ENCODE measurements at places on chromosomes 3 and 15.

DNA sequence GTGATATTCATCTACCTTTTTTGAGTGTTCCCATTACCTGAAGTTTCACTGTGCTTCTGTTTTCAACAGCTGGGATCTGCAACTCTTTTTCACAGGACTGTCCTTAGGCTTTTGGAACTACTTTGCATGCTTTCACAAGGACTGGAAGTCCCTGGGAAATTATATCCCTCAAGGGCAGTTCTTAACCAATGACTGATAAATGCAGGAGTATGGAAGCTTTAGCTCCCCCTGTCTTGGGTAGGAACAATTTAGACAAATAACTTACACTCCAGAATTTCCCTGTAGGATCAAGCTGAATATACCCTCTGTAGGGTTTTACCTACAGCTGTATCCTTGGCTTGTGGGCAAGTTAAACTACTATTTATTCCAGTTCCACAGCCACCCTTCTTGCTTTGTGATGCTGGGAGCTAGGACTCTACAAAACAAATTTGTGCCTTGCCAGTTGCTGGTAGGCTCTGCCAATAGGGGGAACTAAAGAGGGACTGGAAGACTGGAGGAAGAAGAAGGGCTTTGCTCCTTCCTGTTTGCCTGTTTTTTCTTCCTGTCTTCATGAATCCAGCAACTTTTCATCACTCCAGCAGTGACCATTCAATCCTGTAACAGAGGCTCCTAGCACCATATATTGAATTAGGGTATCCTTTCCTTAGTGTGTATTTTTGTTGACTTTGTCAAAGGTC lies 6.8 kb upstream of the ZNF280D start:
- DNase-seq = peak; percentile 40

- DNase-seq = no peak
These were observed 60.5 kb upstream of the TBC1D5 start for GRCh38 chr3:17802950-17803349.

DNA sequence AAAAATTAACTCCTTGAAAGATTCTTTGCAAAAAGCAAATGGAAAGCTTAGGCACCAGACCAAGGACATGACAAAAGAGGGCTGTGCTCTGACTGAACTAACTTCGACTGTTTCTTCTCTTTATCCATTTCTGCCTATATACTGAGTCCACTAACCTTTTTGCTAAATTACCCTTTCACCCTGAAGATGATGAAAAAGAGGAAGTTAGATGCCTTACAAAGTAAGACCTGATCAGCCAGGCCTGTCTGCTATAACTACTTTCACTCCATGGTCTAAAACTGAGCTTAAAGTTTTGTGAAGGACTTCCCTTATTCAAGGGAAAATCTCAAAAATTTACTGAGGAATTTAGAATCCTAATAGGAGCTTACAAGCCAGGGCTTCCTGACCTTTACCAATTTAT lies 6.2 kb upstream of the IGSF10 start:
- DNase-seq = no peak

GRCh38 chr3:191331388-191331787 lies 1.1 kb upstream of the UTS2B start:
- peak; percentile 8 for DNase-seq

DNA sequence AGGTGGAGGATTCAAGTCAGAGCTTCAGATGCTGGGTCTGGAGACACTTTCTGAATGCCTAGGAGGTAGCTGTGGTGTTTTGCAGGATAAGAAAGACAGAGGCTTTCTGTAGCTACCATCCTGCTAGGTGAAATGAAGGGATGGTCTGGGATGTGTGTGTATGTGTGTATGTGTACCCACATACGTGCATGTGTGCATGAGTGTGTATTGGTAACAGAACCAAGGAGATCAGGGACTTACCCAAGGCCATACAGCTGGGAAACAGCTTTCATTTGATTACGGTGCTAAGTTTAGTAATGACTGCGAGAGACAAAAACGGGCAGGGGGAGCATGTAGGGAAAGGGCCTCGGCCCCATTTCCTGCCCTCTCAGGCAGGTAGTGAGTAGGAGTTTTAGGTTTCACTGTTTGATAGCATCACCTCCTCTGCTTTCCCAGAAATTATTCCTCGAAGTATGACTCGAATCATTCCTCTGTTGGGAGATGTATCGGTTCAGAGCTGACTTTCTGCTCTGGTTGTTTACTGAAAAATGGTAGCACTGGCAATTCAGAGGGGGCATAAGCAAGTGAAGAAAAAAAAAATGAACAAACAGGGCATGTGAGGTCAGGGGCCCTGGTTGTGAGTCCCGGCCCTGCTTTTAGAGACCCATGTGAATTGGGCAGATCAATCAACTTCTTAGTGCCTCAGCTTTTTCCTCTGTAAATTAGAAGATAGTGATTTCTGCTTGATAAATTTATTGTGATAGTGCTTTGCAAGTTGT lies 130.7 kb downstream of the LPP start:
- DNase-seq = no peak

DNA sequence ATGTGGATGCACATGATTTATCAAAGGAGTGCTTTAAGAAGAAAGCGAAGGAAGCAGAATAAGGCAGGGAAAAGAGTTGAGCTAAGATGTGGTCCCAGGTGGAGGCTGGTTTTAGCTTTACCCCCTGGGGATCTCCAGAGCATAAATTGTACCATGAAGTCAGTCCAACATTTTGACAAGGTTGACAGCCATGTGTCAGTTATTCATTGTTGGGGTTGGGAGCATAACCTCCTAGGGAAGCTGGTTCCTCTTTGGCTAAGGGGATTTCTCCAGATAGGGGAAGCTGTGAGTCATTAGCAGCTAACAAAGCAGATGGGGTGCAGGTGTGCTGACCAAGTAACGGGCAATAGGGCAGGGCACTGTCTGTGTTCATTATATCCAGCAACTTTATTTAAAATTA lies 123.7 kb upstream of the IGSF10 start:
- DNase-seq = no peak

DNA sequence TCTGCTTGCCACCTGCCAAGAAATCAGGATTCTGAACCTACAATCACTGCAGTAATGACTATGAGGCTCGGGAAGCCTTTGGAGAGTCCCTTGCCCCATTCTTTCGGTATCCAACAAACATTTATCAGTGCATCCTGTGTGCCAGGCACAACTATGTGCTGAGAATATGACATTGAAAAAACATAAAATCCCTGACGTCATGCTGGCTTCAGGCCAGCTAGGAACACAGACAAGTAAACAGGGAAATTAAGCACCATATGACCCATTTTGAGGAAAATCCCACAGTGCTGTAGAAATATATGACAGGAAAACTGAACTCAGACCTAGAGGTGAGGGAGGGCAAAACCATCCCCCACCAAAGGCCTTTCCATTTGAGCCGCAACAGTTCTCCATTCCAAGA lies 34.1 kb upstream of the DET1 start:
- no peak for DNase-seq

- DNase-seq = peak; percentile 82
These were observed 364.9 kb upstream of the DPPA4 start for GRCh38 chr3:109702252-109702651.

DNA sequence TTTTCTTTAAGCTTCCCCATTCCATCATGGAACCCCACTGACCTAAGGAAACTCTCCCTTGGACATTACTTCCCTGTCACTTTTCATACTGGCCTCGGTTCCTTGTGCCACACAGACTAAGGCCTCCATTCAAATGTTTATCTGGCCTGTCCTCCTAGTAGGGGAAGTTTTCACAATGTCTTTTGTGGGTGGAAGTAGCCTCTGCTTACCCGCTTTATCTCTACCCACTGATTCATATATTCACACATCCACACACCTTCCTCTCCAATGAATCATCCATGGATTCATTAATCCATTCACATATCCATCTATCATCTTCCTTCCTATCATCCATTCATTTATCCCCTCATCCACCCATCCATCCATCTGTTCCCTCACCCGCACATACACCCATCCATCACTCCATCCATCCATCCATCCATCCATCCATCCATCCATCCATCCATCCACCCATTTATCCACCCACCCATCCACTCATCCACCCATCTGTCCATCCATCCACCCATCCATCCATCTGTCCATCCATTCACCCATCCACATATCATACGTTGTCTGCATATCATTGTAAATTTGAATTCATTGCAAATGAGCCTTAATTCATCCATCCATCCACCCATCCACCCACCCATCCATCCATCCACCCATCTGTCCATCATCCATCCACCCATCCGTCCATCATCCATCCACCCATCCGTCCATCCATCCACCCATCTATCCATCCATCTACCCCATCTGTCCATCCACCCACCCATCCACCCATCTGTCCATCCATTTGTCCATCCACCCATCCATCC lies 49.1 kb downstream of the IQSEC1 start:
- no peak for DNase-seq

- no peak for DNase-seq
These were observed 50.4 kb downstream of the DNAH1 start for GRCh38 chr3:52366527-52366926.

- no peak for DNase-seq
These were observed 1.3 kb upstream of the IL16 start for GRCh38 chr15:81195339-81195864.

DNA sequence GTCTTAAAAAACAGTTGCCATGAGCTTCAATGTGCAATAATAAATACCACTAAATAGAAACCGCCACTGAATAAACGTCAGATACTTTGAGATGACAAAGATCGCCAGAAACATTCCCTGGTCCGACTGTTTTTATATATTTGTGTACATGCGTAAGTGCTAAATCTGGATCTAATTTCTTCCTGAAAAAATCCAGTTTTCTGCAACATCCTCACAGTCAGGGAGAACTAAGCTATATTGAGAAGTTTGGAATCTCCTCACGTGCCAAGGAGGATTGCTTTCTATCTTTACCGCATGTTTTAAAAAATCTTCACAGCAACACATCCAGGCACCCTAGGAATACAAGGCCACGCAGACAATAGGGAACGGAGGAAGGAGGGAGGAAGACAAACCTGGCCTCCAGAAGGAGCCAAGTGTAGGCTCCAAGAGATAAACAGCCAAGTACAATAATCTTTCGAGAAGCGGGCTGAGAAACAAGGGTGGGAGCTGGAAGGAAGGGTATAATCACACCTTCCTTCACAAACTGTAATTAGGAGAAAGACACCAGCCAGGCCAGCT lies 5.7 kb downstream of the VGLL4 start:
- no peak for DNase-seq

- no peak for DNase-seq
These were observed 72.7 kb downstream of the UACA start for GRCh38 chr15:70690491-70691276.

DNA sequence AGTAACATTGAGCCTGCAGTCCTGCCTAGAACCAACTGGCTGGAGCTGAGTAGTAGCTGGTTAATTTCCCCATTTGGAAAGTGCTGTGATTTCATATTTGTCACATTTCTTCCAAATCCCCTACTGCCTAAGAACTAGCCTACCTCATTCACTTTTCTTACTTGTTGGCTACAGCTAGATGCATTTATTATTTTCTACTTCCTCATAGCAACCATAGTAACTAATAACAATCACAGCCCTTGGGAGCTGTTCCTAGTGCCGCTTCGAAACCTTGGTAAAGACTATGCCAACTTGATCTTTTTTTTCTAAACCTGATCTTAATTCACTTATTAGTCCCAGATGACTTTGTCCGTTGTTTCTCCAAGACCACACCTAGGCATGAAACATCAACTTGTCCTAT lies 240.3 kb downstream of the FGF12 start:
- no peak for DNase-seq

GRCh38 chr15:101358895-101359294 lies 63.8 kb upstream of the SNRPA1 start:
- peak; percentile 19 for DNase-seq

DNA sequence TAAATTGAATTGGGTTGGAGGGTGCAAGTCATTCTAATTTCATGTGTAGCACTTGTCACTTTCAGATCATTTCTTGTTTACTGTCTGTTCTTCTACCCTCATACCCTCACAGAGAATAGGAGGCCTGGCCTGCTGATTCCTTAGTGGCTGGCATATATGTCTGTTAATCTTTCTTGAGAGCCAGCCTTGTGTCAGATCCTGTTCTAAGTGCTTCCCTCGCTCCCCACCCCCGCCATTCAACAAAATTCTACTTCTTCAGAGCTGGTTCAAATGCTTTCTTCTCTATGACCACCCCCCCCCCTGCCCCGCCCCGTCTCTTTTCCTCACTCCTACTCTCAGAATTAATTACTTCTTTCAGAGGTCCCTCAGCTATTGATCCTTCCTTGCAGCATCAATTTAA lies 1.5 kb upstream of the U2SURP start:
- DNase-seq = no peak

DNA sequence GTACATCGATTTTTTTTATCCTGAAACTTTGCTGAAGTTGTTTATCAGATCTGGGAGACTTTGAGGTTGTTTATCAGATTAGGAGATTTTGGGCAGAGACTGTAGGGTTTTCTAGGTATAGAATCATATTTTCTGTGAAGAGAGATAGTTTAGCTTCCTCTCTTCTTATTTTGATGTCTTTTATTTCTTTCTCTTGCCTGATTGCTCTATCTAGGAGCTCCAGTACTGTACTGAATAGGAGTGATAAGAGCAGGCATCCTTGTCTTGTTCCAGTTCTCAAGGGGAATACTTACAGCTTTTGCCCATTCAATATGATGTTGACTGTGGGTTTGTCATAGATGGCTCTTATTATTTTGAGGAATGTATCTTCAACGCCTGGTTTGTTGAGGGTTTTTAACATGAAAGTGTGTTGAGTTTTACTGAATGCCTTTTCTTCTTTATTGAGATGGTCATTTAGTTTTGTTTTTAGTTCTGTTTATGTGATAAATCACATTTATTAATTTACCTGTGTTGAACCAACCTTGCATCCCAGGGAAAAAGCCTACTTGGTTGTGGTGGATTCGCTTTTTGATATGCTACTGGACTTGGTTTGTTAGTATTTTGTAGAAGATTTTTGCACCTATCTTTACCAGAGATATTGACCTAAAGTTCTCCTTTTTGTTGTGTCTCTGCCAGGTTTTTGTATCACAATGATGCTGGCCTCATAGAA lies 14.9 kb upstream of the DNAAF4 start:
- no peak for DNase-seq

DNA sequence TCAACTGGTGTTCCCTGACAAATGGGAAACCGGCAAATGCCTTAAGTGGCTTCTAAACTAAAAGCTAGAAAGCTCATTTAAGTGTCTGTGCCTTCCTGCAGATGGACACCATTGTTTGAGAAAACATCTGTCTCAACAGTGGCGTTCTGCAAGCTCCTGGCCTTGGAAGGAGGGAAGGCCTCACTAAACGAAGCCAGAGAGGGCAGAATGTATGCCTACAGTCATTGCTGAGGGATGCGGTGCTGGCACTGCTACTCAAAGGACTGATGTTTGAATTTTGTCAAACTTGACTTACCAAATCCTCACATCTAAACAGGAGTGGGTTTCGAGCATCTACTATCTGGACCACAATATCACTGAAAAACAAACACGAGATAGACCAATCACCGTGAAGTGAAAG lies 12.2 kb downstream of the LSG1 start:
- DNase-seq = no peak

- peak; percentile 91 for DNase-seq
These were observed at the start of gene EHHADH for GRCh38 chr3:185253645-185254410. Gene EHHADH, minus strand, starts transcription at chr3:185254049. Its CDS starts 27 bp downstream, at chr3:185254022.
